ACHN (cell line): ENCODE measurements at places on chromosomes 11 and 22.
A peak's percentile ranks its signal among the peaks of the same experiment; 100 is the strongest.

GRCh38 chr11:61762223-61762615 is 9.8 kb downstream of the MYRF start:
- no peak for DNase-seq

- DNase-seq, result no peak
Measured at GRCh38 chr11:126502159-126502558, 146.7 kb downstream of the ST3GAL4 start.

GRCh38 chr11:19244621-19245020 is 3.9 kb upstream of the E2F8 start:
- DNase-seq, result no peak

DNA sequence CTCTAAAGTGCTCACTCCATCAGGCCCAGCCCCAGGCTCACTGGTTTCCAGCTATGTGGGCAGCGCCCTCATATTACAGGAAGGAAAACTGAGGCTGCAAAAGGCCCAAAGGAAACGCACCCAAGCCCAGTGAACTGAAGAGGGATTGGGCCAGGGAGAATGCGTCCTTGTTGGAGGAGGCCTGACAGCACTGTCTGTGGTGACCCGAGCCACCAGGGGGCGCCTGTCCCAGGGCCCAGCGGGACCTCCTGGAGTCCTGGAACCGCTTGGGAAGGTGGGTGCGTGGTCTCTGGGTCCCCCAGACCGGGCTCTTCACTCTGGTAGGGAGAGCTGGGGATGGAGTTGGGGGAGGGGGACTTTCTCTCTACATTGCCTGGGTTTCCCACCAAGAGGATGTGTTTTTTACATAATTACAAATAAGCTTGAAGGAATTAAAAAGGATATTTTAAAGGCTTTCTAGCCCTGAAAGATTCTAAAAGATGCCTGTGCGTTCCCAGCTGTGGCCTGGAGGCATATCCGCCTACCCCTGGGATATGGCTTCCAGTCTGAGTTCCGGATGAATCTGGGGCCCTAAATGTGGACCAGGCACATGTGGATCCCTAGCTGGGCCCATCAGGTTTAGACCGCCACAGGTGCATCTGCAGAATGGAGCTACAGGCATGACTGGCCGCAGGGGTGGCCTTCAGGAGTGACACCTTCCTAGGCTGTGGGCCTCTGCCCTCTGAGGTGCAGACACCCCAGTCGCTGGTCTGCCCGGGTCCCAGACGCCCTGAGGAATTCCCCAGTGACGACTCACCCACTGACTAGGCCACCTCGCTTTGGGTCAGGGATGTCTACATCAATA is 4.2 kb downstream of the SPI1 start:
- DNase-seq, result peak; percentile 74

DNA sequence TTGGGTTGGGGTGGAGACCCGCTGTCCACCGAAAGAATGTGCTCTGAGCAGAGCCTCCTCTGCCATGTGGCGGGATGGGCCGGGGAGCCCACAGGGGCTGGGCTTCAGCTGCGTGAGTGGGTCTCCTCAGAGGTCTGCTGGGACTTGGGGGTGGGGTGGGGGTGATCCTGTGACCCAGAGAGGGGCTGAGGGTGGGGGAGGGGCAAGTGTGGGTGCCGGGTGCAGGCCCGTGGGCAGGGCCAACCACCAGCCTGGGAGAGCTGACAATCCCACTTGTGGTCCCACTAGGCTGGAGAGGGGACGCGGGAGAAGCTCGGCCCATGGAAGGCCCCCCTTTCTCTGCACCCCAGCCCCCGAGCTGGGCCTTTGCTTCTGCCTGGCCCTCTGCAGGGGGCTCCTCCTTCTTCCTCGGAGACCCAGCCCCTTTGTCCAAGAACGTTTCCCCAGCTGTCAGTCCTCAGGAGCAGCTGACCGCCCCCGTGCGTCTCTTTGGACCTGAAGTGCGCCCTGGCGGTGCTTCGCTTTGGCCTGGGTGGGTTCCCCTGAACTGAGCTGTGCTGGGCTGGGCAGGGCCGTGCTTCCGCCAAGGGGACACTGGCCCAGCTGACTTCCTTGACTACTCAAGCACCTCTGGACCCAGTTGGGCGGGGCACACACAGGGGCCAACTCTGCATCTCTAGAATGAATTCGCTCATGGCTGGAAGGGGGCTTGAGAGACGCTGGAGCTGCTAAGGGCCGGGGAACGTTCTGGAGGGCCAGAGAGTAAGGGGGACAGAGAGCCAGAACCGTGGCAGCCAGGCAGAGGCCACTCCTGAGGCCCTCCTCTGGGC is 30.2 kb downstream of the OSBPL5 start:
- DNase-seq, result no peak

DNA sequence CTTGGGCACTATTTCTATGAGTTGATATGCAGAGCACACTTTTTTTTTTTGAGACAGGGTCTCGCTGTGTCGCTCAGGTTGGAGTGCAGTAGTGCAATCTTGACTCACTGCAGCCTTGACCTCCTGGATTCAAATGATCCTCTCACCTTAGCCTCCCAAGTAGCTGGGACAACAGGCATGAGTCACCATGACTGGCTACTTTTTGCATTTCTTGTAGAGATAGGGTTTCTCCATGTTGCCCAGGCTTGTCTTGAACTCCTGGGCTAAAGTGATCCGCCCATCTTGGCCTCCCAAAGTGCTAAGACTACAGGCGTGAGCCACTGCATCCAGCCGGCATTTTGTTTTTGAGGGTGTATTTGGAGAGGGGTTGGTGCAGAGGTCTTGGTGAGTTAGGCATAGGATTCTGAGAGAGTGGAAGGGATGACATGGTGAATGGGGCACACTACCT is 29.9 kb upstream of the MTCH2 start:
- no peak for DNase-seq

DNA sequence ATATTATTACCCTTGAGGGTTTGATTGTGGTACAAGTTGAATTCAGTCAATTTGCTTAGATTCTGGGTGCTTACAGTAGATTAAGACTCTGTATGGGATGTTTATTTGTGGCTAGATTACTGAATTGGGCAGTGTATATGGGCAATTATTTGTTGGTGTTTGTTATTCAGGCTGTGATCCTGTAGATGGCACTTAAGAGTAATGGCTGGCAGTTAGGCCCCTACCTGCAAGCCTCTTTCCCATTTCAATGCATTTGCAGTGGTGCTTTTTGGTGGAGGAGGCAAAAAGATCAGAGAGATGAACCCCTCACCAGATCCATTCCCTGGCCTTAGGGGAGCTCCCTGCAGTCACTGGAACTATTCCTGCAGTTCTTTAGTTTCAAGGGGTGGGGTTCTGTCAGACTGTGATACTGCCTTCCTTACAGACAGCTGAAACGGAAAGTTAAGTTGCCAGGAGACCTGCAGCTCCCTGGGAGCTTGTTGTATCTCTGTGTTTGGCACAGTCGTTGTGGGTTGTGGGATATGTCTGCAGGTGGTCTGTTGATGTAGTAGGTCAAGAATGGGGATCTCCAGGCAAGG is 199.5 kb downstream of the AASDHPPT start:
- DNase-seq, result peak; percentile 21

DNA sequence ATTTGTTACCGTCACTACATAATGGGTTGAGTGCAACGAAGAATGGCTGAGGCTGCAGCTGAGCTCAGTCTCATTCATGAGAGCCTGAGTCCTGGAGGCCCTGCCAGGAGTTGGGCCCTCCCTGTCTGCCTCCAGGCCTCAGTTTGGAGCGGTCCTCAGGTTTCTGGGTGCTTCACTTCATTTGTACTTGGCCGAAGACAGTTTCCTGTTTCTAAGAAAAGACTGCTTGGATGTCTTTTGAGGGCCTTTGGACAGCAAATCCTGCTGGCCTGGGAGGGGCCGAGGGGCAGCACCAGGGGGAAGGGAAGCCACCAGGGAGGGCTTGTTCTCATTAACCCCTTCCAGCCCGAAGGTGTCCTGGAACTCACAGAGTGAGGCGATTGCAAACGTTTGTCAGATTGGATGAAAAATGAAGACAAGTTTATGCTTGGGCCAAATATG is 163.1 kb downstream of the ETS1 start:
- DNase-seq, result no peak

DNA sequence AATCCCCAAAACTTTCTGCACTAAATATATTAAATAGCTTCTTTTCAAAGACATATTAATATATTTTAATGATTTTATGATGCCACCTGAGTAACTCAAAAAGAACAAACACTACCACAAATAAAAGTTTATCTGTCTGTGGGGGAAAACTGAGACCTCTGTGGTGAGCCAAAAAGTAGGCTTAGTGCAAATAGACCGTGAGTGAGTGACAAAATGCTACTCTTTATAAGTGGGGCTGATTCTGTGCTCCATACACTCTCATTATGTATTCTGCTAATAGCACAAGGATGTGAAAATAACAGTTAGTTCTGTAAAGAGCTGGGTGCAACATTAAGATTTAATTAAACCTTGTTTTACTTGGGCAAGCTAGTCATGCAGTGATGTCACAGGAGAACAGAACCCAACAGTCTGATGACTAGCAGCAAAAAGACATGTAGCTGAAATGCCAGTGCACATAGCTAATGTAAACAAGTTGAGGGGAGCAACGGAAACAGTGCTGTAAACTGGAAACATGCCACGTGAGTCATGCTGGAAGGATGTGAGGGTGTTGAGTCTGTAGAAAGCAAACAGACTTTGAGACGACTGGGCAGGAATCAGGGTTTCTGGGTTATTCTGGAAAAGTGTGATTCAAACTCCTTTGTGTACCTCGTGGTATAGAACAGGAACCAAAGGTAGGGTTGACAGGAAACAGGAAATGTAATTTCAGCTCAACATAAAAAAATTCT is 1130.4 kb downstream of the LRRC4C start:
- DNase-seq, result peak; percentile 98

DNA sequence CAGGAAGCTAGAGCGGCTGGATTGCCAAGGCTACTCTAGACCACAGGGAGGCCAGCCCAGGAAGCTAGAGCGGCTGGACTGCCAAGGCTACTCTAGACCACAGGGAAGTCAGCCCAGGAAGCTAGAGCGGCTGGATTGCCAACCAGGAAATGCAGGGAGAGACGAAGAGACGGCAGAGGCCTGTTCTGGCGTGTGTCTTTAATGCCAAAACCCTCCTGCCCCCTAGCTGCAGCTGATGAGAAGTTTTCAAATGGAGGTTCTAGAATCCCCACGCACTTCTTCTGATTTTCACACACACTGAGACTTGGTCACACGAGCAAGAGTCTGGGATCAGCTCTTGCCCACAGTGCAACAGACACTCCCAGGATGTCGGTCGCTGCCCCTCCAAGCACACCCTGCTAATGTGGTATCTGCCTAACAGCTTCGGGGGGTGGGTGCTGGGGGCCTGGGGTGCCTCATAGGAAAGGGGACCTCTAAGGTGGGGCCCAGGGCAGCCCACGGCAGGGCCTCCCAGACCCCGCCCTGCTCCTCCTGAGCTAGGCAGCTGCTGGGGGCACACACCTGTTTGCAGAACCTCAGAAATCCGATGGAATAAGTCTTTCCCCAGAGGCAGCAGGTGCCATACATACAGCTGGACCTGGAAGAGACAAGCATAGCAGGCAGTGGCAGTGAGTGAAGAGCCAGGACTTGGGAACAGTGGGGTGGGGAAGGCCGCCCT is 28.5 kb downstream of the MAFF start:
- peak; percentile 35 for DNase-seq

GRCh38 chr11:84173078-84173477 is 886.9 kb upstream of the CCDC90B start:
- DNase-seq, result no peak

- no peak for DNase-seq
Measured at GRCh38 chr11:122277493-122277892, 161.5 kb upstream of the BLID start.

- no peak for DNase-seq
Measured at GRCh38 chr11:76212086-76213035, 6.1 kb upstream of the WNT11 start.

GRCh38 chr11:118071416-118072030 is 5.4 kb upstream of the TMPRSS4 start:
- DNase-seq, result no peak

- DNase-seq, result no peak
Measured at GRCh38 chr11:68340003-68340767, 27.8 kb downstream of the LRP5 start.

- peak; percentile 88 for DNase-seq
Measured at GRCh38 chr22:39388261-39389011, 11.1 kb upstream of the TAB1 start.

DNA sequence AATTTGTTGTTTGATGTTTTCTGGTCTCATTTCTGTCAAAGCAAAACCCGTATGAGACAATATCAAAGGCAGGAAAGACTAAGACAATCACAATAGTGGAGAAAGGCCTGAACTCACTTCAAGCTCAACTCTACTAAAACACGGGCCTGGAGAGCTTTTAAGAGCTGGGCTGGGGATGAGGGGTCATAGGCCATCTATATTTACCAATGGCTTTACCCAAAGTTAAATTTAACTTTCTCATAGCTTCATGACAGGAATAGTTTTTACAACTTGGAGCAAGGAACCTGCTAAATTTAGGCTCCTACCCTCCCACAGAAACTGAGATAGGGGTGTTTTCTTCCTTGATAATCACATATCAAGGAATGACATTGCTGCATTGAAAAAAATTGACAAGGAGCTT is 223.4 kb upstream of the CHORDC1 start:
- no peak for DNase-seq

DNA sequence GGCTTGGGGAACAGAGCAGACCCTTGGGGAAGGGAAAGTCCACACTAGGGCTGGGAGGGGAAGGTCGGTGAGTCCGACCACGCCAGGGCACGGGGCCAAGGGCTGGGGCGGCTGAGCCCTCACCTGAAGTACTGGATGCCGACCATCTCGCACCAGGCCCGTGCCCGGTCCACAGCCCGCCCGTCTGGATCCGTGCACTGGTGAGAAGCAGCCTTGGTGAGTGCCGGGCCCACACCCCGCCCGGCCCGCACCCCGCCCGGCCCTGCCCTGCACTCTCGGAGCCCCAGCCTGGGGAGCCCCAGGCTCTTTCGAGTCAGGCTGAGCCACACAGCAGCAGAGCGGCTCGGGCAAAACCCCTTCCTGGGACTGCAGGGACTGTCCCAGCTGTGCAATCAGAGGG is 1.9 kb upstream of the BAIAP2L2 start:
- no peak for DNase-seq

DNA sequence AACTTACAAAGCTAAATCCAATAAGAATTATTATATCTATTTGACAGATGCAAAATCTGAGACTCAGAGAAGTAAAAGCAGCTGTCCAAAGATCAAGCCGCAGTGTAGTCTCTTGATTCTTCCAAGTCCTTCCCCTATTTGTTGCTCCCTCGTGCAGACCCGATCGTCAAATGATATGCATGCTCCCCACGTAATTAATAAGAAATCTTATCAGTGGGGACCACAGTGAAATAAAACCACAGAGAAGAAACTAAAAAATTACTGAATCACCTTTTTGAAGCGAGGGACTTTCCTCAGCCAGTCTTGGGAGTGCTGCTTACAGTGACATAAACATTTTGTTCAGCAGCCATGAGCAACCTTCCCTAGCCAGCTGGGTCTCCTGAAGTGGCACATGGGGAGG is 64.6 kb downstream of the SERGEF start:
- DNase-seq, result no peak

GRCh38 chr22:27195094-27195493 is 537.7 kb downstream of the MIAT start:
- DNase-seq, result no peak

GRCh38 chr11:13927481-13927880 is 35.0 kb upstream of the SPON1 start:
- no peak for DNase-seq

GRCh38 chr11:34495724-34496377 is 17.7 kb downstream of the ELF5 start:
- DNase-seq, result no peak

GRCh38 chr11:129443276-129443675 is 67.6 kb downstream of the BARX2 start:
- DNase-seq, result no peak
